Right atrium auricular region (tissue), 2 donors: ENCODE measurements at places on chromosomes 13 and 19. TPM values are rescaled to one million over a fixed set of nuclear protein-coding genes. Genes with fewer than 3 reads are reported as not detected.

Gene SYCN
- not detected for total RNA-seq

Gene REEP6
- 2.3 TPM for total RNA-seq

Gene ICAM5
- 0.22 TPM for total RNA-seq

Gene SLC6A16
- 0.90 TPM for total RNA-seq

Gene EFNA2
- total RNA-seq: not detected

DNA sequence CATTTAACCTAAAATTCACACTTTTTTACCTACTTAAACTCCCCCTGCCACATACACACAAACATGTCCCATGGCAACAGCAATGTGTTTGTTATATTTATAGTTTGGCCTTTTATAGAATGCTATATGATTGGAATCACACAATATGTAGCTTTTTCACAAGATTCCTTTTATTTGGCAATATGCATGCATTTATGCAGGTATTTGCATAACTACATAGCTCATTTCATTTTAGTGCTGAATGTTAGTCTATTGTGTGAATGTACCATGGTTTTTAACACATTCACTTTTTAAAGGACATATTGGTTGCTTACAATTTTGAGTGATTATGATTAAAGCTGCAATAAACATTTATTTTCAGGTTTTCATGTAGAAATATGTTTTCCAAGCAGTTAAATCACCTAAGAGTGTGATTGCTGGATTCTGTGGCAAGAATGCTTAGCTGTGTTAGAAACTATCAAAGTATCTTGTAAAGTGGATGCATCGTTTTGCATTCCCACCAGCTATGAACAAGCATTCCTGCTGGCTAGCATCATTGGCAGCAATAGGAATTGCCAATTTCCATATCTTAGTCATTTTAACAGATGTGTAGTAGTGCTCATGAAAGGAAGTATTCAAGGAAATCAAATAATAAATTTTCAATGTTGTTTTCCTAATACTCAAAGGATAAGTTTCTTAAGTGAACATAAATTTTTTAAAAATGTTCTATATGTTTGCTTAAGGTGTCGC, 557.0 kb downstream of the SLITRK1 start:
- no peak for DNase-seq

- no peak for DNase-seq
Measured at GRCh38 chr19:54536956-54537355, 34.3 kb downstream of the LAIR2 start.

DNA sequence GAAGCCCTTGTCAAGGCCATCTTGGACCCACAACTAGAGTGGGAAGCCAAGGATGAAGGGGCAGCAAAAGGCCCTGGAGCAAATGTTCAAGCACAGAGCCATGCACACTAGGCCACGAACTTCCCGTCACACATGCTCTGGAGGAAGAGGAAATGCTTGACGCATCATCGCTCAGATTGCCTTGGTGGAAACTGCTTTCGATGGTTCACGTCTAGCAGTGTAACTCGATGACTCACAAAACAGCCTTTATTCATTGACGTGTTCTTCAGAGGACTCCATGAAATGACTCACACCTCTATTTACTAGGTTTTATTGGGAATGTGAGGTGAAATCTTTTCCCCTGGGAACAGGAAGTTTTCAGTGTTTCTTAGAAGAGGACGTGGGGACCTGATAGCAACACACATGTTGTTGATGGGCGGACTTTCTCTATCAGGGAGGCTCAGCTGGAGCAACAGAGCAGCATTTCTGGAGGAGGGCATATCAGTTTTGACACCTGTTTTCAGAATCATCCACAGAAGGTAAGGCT, 79.8 kb upstream of the FLT1 start:
- DNase-seq: peak; percentile 70

DNA sequence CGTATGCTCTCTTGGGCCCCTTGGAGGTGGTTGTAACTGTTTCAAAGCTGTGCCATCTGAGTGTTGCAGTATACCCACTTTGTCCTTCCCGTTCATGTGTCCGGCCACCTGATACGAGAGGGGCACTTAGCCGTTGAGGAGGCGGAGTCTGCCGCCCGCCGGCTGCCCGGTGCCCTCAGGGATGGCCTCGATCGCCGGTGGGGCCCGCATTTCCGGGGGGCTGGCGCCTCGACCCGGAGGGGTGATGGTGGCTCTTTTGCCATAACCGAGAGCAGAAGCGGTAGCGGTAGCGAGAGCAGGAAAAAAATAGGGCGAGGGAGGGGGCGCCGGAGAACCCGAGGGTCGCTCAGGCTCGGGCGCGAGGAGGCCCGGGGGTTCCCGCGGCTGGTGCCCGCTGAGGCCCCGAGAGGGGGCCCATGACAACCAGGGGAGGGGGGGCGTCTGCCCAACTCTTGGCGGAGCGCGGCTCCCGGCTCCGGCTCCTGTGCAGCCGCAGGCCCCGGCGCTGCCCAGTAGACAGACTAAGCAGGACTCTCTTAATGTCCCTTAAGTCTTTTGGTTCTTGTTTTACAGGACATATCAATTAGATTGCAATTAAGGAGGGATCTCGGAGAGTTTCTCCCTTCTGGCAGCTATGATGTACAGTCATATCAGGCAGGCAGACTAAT, 342.7 kb upstream of the SGCG start:
- DNase-seq: no peak

- no peak for DNase-seq
Measured at GRCh38 chr13:80083081-80083852, 257.7 kb downstream of the SPRY2 start.

- no peak for DNase-seq
Measured at GRCh38 chr13:20546556-20546955, 20.4 kb upstream of the IFT88 start.

GRCh38 chr13:50453188-50453587, 390.3 kb downstream of the DLEU7 start:
- no peak for DNase-seq
